ENCODE measurements at places on chromosomes 7 and 10. TPM values are rescaled to one million over a fixed set of nuclear protein-coding genes. Genes with fewer than 3 reads are reported as not detected.

DNA sequence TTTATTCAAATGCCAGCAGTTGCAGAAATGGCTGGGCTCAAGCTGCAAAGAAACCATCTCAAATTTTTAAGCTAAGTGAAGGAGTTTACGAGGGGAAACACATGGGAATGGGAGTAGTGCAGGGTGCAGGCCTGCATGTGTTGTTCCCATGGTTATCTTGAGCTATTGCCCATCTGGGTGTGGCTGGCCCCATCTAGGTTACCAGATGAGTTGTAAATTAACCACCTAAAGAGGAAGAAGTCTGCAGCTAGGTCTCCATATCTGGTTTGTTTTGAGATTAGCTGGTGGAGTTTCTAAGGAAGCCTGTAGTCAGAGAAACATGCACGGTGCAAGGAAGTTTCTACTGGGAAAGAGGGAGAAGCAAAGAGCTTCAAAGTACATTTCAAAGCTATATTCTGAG lies 23.3 kb upstream of the STEAP2 start:
- DNase-seq: no peak

The TMEM26 gene
- not detected for total RNA-seq

GRCh38 chr10:109987452-109988211 lies 20.2 kb upstream of the ADD3 start:
- DNase-seq: no peak

The NKX1-2 gene
- not detected for total RNA-seq

- peak; percentile 33 for DNase-seq
These were observed 4.4 kb upstream of the SEPHS1 start for GRCh38 chr10:13352519-13352918.

DNA sequence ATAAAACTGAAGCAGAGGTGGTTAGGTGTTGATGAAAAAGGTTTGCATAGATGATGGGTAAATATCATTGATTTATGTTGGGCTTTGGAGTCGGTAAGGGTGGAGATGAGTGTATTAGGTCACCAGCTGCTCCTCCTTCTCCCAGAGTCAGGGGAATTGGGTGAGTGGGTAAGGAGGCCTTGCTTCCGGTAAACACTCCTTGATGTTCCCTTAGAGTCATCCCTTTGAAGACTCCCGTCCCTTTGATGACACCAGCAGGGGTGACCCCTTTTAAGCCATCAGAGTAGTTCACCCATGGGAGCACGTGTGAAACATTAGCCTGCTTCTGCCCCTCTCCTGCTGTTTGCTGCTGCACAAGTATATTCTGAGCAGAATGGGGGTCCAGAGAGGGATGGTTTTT lies 92.2 kb upstream of the DKK1 start:
- DNase-seq: no peak

The HTR5A gene
- not detected for total RNA-seq

The LHFPL3 gene
- total RNA-seq: 0.12 TPM

DNA sequence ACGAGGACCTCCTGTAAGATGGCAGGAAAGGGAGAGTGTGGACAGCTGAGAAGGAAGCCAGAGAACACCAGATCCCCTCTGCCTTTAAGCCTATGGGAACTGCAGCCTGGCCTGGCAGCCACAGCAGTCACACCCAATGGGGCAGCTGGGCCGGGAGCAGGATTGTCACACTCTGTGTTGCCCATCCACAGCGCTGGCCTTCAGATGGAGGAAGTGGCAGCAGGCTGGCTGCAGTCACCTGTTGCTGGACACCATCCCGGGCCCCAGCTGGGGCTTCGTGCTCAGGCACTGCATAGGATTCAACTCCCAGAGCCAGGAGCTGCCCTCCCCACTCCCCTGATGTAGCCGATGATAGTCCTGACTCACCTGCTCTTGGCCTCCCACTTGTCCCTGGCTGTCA lies 114.4 kb downstream of the COL13A1 start:
- DNase-seq: no peak
